ENCODE measurements at places on chromosomes 5 and 9.

DNA sequence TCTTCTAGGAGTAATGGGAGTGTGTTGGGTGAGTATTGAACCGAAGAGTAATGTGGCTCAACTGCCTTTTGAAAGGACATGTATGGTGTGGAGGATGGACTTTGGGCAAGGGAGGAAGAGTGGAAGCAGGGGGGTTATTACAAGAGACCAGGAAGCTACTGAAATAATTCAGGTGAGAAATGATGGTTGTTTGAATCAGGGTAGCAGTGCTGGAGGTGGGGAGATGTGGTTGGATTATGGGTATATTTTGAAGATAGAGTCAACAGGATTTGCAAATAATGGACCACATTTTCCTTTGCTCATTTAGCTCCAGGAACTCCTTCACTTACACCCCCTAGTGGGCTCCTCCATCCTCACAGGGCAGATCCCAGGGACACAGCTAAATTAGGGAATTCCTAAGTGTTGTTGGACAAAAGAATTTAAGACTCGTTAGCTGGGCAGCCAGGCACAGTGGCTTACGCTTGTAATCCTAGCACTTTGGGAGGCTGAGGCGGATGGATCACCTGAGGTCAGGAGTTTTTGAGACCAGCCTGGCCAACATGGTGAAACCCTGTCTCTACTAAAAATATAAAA, 1.2 kb upstream of the SLC4A9 start:
- peak; percentile 56 for DNase-seq
- H3K27ac ChIP-seq: peak overlapping the region; percentile 87
- H3K4me1 ChIP-seq: peaks cover 22% of the 10 kb centered on the region
- no peaks in the 10 kb centered on the region for H3K36me3 ChIP-seq

- no peaks in the 10 kb centered on the region for H3K36me3 ChIP-seq
- H3K4me1 ChIP-seq: no peaks in the 10 kb centered on the region
Measured at GRCh38 chr9:5790923-5791322, 42.0 kb downstream of the ERMP1 start.

- no peak overlapping the region for H3K4me3 ChIP-seq
- H3K4me1 ChIP-seq: no peaks in the 10 kb centered on the region
- H3K36me3 ChIP-seq: no peaks in the 10 kb centered on the region
- DNase-seq: no peak
- H3K27me3 ChIP-seq: no peaks in the 10 kb centered on the region
Measured at GRCh38 chr9:76107482-76107881, 217.0 kb downstream of the PCSK5 start.

- H3K4me1 ChIP-seq: no peaks in the 10 kb centered on the region
- peak; percentile 59 for DNase-seq
- no peak overlapping the region for H3K4me3 ChIP-seq
- H3K27ac ChIP-seq: no peak overlapping the region
- H3K27me3 ChIP-seq: no peaks in the 10 kb centered on the region
Measured at GRCh38 chr5:149434162-149435014, 55.3 kb upstream of the IL17B start.

GRCh38 chr9:80866576-80867227, 822.6 kb downstream of the TLE1 start:
- no peak overlapping the region for H3K4me3 ChIP-seq
- H3K27me3 ChIP-seq: no peaks in the 10 kb centered on the region
- no peak for DNase-seq
- H3K36me3 ChIP-seq: no peaks in the 10 kb centered on the region
- no peaks in the 10 kb centered on the region for H3K4me1 ChIP-seq

DNA sequence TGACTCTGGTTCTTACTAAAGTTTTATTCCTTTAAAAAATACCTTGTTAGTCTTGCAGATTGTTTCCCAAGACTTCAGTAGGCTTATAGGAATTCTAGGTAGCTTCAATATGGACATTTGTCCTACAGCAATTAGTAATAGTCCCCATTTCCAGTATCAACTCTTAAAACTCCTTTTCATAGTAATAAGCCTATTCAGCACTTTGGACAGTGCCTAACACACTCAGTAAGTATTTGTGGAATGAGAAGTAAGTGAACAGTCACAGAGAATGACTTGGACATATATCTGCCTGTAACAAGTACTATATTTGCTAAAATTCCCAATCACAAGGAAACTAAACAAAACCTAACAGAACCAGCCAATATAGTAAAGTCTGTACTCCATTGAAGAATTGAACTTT, 1291.8 kb upstream of the DMAC1 start:
- H3K4me1 ChIP-seq: no peaks in the 10 kb centered on the region
- no peak overlapping the region for H3K4me3 ChIP-seq
- no peak overlapping the region for H3K27ac ChIP-seq
- H3K36me3 ChIP-seq: no peaks in the 10 kb centered on the region

- DNase-seq: no peak
- no peaks in the 10 kb centered on the region for H3K27me3 ChIP-seq
- H3K27ac ChIP-seq: peak overlapping the region; percentile 91
Measured at GRCh38 chr5:75509546-75509945, 1.9 kb downstream of the CERT1 start.

GRCh38 chr5:17316970-17317459, 99.6 kb downstream of the BASP1 start:
- no peaks in the 10 kb centered on the region for H3K27me3 ChIP-seq
- no peak for DNase-seq
- H3K4me3 ChIP-seq: no peak overlapping the region
- H3K27ac ChIP-seq: peak overlapping the region; percentile 10
- no peaks in the 10 kb centered on the region for H3K36me3 ChIP-seq
- H3K4me1 ChIP-seq: peaks cover 30% of the 10 kb centered on the region

- DNase-seq: no peak
- no peaks in the 10 kb centered on the region for H3K27me3 ChIP-seq
- H3K27ac ChIP-seq: no peak overlapping the region
- H3K36me3 ChIP-seq: no peaks in the 10 kb centered on the region
- H3K4me1 ChIP-seq: no peaks in the 10 kb centered on the region
Measured at GRCh38 chr9:87080512-87081264, 133.4 kb upstream of the GAS1 start.

DNA sequence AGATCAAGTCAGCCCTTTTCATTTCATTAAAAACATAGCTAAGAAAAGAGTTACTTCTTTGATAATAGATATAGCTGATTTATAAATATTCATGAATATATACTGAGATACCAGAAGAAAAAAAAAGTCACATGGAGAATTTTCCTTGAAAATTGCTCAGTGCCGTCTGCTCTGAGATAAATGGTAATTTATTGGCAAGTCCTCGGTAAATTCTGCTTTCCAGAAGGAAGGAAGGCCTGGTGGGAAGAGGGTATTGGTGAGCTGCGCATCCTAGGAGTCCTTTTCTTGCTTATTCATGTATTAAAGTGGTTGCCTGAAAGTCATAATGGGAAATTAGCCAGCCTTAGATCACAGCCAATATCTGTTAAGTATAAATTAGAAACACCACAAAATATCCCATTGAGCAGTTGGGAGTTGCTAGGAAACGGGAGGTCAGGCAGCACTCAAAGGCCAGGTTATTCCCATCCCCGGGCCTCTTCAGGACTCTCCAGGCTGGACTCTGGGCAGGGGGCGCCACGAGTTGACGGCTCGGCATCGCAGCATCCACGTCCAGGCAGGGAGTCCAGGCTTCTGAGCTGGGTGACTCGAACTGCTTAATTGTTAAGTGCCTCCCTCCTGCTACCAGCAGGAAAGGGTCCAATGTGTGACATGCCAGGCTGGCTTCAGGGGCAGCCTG, 116.7 kb upstream of the RETREG1 start:
- no peaks in the 10 kb centered on the region for H3K36me3 ChIP-seq
- peaks cover 20% of the 10 kb centered on the region for H3K4me1 ChIP-seq
- no peak for DNase-seq
- H3K27me3 ChIP-seq: no peaks in the 10 kb centered on the region

GRCh38 chr9:10041726-10042229, 571.0 kb downstream of the PTPRD start:
- H3K27ac ChIP-seq: no peak overlapping the region
- DNase-seq: no peak

GRCh38 chr5:89844548-89844947, 565.0 kb downstream of the CETN3 start:
- H3K27me3 ChIP-seq: no peaks in the 10 kb centered on the region
- no peaks in the 10 kb centered on the region for H3K4me1 ChIP-seq
- H3K4me3 ChIP-seq: no peak overlapping the region
- H3K36me3 ChIP-seq: no peaks in the 10 kb centered on the region

- no peak overlapping the region for H3K27ac ChIP-seq
- no peaks in the 10 kb centered on the region for H3K4me1 ChIP-seq
- no peaks in the 10 kb centered on the region for H3K27me3 ChIP-seq
- no peak overlapping the region for H3K4me3 ChIP-seq
- DNase-seq: no peak
Measured at GRCh38 chr5:160938532-160938931, 86.5 kb upstream of the ATP10B start.

DNA sequence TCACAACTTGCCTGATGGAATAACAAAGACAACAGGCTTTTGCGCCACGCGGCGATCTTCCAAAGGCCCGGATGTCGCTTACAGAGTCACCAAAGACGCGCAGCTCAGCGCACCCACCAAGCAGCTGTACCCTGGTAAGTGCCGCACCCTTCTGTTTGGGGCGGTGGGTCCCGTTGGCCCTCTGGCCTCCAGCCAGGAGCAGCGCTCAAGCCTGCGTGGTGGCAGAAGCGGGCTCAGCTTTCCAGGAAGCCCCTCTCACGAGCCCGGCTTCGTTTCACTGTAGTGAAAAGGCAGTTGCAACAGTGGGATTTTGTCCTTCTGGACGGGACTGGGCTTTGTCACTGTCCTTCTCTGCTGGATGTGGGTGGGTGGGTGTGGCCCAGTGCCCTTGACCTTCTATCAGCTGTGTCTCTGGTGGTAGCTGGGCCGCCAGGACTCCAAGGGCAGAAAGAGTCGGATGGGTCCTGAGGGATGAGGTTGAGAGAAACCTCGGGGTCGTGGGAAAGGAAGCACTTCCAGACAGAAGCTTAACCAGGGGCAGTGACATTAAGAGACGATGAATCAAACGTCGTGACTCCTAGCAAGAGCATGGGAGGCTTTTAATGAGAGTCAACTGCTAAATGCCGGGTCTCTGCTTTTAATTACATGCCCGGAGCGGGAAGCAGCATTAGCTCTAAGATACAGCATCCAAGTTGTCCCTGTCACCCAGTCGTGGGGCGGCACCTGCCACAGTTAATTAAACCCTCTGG, 49.5 kb downstream of the COL5A1 start:
- no peaks in the 10 kb centered on the region for H3K36me3 ChIP-seq
- no peak for DNase-seq
- H3K27me3 ChIP-seq: no peaks in the 10 kb centered on the region
- no peak overlapping the region for H3K4me3 ChIP-seq

- peak overlapping the region; percentile 92 for H3K27ac ChIP-seq
- H3K36me3 ChIP-seq: no peaks in the 10 kb centered on the region
- no peak for DNase-seq
- peak overlapping the region; percentile 79 for H3K4me3 ChIP-seq
- 0 out of 2 replicates have a peak, but pooled peaks cover 13% of the 10 kb centered on the region for H3K4me1 ChIP-seq
- H3K27me3 ChIP-seq: no peaks in the 10 kb centered on the region
Measured at GRCh38 chr5:139562847-139563246, 1.7 kb downstream of the UBE2D2 start.

DNA sequence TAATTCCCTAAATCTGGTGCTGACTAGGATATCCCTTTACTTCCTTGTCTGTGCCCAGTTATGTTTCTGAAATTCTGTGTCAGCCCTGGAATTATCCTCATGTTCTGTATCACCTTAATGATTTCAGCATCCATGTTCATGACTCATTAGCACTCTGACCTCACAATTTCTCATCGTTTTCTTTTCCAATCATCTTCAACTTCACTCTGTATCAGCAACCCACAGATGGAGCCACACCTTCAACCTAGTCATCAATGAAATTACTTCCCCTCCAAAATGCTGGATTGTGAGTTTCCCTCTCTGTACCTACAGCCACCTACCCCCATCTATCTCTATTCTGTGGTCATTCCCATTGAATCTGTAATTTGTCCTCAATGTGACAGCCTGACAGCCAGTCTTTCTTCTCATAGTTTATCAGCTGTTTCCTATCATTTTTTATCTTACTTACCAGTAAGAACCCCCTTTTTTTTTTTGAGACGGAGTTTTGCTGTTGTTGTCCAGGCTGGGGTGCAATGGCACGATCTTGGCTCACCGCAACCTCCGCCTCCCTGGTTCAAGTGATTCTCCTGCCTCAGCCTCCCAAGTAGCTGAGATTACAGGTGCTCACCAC, 3.1 kb upstream of the IL6ST start:
- no peaks in the 10 kb centered on the region for H3K36me3 ChIP-seq
- no peak overlapping the region for H3K4me3 ChIP-seq
- DNase-seq: no peak
- peaks cover 59% of the 10 kb centered on the region for H3K4me1 ChIP-seq
- no peaks in the 10 kb centered on the region for H3K27me3 ChIP-seq
